ENCODE measurements at places on chromosomes 11 and 22.
A peak's percentile ranks its signal among the peaks of the same experiment; 100 is the strongest.

- no peak overlapping the region for H3K4me3 ChIP-seq
- H3K27me3 ChIP-seq: no peaks in the 10 kb centered on the region
- DNase-seq: peak; percentile 40
- peaks cover 58% of the 10 kb centered on the region for H3K36me3 ChIP-seq
Measured at GRCh38 chr22:46801826-46802607, 39.6 kb downstream of the TBC1D22A start.

GRCh38 chr11:70628176-70628854, 230.0 kb downstream of the CTTN start:
- H3K27ac ChIP-seq: no peak overlapping the region
- H3K36me3 ChIP-seq: no peaks in the 10 kb centered on the region
- H3K4me1 ChIP-seq: no peaks in the 10 kb centered on the region
- no peak overlapping the region for H3K4me3 ChIP-seq
- H3K27me3 ChIP-seq: no peaks in the 10 kb centered on the region

GRCh38 chr11:17516551-17517150, 27.6 kb downstream of the USH1C start:
- no peaks in the 10 kb centered on the region for H3K36me3 ChIP-seq
- H3K4me1 ChIP-seq: no peaks in the 10 kb centered on the region
- no peak overlapping the region for H3K4me3 ChIP-seq
- no peaks in the 10 kb centered on the region for H3K27me3 ChIP-seq
- no peak for DNase-seq

- H3K27me3 ChIP-seq: peaks cover 84% of the 10 kb centered on the region
- no peak overlapping the region for H3K4me3 ChIP-seq
- H3K27ac ChIP-seq: no peak overlapping the region
- H3K4me1 ChIP-seq: no peaks in the 10 kb centered on the region
Measured at GRCh38 chr11:64719406-64719805, 3.6 kb downstream of the NRXN2 start.

DNA sequence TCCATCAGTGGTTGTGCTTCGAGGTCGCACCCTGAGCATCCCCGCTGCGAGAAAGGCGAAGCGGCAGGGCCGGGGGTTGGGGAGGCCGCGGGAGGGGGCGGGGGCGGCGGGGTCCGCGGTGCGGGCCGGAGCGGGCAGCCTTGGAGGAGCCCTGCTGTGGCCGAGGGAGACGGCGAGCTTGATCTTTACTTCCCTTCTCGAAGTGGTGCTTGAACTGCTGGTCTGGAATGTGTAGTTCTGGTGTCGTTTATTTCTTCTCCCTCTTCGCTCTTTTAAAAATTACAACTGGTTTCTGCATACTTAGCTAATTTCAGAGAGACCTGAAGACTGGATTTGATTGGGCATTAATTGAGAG, 1.1 kb downstream of the APLP2 start:
- H3K36me3 ChIP-seq: no peaks in the 10 kb centered on the region
- no peak for DNase-seq
- peaks cover 9% of the 10 kb centered on the region for H3K4me1 ChIP-seq
- no peaks in the 10 kb centered on the region for H3K27me3 ChIP-seq

- no peaks in the 10 kb centered on the region for H3K27me3 ChIP-seq
- DNase-seq: no peak
- H3K27ac ChIP-seq: no peak overlapping the region
- H3K36me3 ChIP-seq: no peaks in the 10 kb centered on the region
- no peaks in the 10 kb centered on the region for H3K4me1 ChIP-seq
- no peak overlapping the region for H3K4me3 ChIP-seq
Measured at GRCh38 chr11:111409915-111410314, 30.8 kb upstream of the POU2AF1 start.

DNA sequence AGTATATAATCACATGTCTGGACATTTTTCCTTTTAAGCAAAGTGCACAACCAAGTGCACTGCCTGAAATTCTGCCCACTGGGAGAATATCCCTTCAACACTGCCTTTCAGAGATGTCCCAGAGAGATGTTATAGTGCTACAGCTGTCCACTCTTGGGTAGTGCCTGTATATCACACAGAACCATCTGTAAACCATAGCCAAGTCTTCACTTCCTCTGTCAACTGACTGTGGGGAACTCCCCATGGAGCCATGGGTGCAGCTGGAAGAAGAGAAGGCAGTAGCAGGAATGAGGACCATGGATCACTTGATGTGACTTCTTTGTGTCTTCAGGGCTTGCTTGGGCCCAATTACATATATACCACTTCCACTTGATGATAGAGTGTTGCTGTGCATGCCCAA, 44.6 kb upstream of the LIN7C start:
- H3K27ac ChIP-seq: no peak overlapping the region
- no peak overlapping the region for H3K4me3 ChIP-seq
- H3K36me3 ChIP-seq: no peaks in the 10 kb centered on the region
- H3K27me3 ChIP-seq: no peaks in the 10 kb centered on the region
- H3K4me1 ChIP-seq: no peaks in the 10 kb centered on the region
- DNase-seq: no peak

GRCh38 chr11:70834277-70834940, 418.0 kb downstream of the SHANK2 start:
- H3K36me3 ChIP-seq: no peaks in the 10 kb centered on the region
- H3K27ac ChIP-seq: no peak overlapping the region
- H3K4me1 ChIP-seq: no peaks in the 10 kb centered on the region
- no peaks in the 10 kb centered on the region for H3K27me3 ChIP-seq
- no peak for DNase-seq
- H3K4me3 ChIP-seq: no peak overlapping the region

DNA sequence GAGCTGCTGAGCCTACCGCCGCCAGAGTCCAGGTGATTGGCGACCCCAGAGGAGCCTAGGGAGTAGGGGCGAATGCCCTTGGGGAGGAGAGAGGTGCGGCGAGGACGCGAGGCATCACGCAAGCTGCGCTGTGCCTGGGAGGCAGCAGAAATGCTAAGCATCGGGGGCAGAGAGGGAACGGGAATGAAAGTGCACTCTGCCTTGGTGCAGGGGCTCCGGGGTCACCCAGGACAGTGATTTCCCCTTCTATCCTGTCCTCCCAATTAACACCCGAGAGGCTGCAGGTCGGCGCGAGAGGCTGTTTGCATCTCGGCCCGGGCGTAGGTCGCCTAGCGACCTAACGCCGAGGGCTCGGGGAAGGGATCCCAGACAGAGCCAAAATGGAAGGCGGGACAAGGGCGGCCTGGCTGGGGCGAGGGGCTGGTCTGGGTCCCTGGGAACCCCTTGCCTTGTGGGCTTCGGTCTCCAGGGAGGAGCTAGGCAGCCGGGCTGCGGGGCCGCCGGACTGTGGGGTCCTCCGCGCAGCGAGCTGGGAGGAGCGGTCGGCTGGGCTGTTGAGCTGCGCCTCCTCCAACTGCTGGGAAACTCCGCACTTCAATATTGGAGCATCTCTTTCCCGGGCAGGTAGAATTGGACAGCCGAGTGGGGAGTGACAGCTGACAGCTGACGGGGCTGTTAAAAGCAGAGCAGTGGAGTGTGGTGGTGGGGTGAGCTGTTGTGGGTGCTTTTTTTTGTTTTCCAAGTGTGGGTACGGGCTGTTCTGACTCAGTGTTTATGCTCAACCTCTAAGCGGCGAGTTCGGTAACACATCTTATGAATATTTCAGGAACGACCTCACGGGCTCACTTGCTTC, 657 bp downstream of the ELMOD1 start:
- no peak for DNase-seq
- H3K27me3 ChIP-seq: no peaks in the 10 kb centered on the region
- no peaks in the 10 kb centered on the region for H3K36me3 ChIP-seq
- H3K27ac ChIP-seq: no peak overlapping the region

DNA sequence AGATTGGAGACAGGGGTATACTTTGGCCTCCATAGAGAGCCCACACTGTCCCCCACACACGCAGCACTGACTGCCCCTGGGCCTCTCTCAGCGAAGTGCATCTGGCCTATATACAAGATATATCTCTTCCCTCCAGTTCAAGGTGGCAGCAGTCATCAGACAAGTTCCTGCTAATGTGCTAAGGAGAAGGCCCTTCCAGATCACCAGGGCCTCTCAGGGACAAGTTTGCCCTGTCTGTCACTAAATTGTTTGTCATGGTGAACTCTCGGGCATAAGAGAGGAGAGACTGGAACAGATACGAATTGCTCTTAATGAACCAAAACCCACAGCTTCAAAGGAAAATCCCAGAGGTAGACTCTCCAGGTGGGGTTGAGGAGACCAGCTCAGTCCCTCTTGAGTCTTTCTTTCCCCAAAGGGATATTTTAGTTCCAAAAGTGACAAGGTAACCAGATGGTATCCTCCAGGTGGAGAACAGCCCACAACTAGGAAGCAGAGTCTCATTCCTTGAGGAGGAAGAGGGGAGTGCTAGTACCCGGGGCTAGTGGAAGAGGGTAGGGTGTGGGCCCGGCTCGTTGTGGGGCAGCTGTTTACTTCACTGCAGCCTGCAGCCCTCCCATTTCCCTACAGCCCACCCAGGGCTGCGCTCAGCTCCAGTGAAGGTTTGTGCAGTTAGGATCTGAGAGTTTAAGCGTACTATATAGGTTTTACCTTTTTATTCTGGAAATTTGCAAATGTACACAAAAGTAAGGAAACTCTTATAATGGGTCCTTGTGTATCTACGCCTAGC, 2.2 kb upstream of the SLC35C1 start:
- H3K36me3 ChIP-seq: no peaks in the 10 kb centered on the region
- no peaks in the 10 kb centered on the region for H3K27me3 ChIP-seq
- H3K27ac ChIP-seq: no peak overlapping the region
- H3K4me3 ChIP-seq: no peak overlapping the region

All from tibial artery (tissue), 4 donors.